ENCODE measurements at places on chromosomes 2 and 18. TPM values are rescaled to one million over a fixed set of nuclear protein-coding genes. Genes with fewer than 3 reads are reported as not detected.
A peak's percentile ranks its signal among the peaks of the same experiment; 100 is the strongest.

DNA sequence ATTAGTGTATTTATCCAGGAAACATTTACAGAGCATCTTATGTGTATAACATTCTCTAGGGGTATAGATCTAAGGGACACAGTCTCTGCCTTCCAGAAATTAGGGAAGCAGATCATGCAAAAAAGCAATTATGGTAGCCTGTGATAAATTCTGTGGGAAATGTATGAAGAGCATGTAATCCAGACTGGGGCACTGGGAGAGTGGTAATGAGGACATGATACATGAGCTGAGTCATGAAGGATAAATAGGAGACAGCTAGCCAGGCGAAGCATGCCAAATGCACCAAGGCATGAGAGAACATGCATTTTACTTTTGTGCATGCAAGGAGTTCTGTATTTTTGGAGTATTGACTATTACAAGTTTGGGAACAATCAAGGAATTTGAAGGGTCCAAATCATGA is 8.9 kb upstream of the RPRM start:
- DNase-seq, result no peak

DNA sequence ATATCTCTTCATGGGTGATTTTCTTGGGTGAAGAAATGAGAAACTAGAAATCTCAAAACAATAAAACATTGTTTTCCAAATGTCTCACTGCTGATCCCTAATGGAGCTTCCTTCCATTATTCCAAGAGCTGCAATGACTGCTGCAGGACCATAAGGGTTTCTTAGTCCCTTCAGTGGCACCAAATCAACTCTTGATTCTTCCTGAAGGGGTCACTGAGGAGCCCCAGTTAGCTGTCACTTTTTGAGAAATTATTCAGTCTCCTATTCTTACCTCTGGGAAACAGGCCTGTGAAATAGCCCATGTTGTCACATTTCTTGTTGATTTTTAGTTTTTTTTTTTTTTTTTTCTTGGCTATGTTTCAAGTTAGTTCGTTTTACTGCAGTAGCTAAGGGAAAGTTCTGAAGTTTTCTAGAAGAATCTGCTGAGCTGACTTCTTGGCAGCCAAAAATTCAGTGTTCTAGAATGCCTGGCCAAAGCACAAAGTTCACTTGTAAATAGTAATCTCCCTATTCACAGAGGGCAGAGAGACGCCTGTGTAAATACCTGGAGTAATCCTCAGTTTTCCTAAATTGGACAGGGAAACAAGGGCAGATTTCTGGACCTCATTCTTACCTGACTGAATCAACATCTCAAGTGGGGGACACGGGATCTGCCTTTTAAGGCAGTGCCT is 480.0 kb downstream of the RIT2 start:
- DNase-seq, result no peak

GRCh38 chr2:43024515-43025011 is 201.8 kb downstream of the ZFP36L2 start:
- no peak for DNase-seq

GRCh38 chr2:18171191-18172139 is 293.0 kb downstream of the KCNS3 start:
- DNase-seq, result peak; percentile 30

The POTEJ gene
- not detected for polyA plus RNA-seq

The ITPRIPL1 gene
- 3.7 TPM for polyA plus RNA-seq

The ACYP2 gene
- polyA plus RNA-seq, result 8.1 TPM

The CPO gene
- polyA plus RNA-seq, result 0.12 TPM

All from AG04450 (cell line).